ENCODE measurements at places on chromosomes 3 and 15.

- DNase-seq = no peak
Measured at GRCh38 chr15:66270932-66271331, 17.4 kb upstream of the MEGF11 start.

DNA sequence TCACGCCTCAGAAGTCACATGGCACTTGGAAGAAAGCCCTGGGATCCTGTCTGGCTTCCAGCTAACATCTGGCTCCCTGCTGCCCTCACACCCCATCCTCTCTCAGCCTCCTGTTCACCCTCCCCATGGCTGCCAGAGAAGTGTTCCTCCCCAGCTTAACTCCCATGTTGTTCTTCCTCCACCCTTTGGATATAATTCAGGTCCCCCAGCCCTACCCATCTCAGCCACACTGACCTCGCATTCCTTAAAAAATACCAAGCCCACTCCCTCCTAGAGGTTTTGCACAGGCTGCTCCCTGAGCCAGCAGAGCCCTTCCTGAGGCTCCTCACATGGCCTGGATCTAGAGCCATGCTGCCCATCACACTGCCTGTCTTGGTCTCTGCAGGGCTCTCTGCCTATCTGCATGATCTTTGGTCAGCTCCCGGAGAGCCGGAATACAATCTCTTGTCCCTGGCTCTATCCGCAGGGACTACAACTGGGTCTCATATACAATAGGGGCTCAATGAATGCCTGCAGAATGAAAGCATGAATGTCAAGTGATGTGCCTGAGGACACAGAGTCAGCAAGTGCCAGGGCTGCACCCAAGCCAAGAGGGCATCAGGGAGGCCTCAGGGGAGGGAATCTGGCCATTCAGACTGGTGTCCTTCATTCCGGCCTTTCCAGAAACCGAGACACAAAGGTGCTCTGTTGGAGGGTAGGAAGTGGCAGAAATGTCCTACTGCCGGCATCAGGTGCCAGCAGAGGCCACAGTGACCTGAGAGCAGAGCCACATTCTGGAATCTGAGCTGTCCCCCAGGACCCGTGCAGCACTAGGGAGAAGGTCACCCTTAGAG, 3.8 kb upstream of the TKT start:
- DNase-seq = no peak

DNA sequence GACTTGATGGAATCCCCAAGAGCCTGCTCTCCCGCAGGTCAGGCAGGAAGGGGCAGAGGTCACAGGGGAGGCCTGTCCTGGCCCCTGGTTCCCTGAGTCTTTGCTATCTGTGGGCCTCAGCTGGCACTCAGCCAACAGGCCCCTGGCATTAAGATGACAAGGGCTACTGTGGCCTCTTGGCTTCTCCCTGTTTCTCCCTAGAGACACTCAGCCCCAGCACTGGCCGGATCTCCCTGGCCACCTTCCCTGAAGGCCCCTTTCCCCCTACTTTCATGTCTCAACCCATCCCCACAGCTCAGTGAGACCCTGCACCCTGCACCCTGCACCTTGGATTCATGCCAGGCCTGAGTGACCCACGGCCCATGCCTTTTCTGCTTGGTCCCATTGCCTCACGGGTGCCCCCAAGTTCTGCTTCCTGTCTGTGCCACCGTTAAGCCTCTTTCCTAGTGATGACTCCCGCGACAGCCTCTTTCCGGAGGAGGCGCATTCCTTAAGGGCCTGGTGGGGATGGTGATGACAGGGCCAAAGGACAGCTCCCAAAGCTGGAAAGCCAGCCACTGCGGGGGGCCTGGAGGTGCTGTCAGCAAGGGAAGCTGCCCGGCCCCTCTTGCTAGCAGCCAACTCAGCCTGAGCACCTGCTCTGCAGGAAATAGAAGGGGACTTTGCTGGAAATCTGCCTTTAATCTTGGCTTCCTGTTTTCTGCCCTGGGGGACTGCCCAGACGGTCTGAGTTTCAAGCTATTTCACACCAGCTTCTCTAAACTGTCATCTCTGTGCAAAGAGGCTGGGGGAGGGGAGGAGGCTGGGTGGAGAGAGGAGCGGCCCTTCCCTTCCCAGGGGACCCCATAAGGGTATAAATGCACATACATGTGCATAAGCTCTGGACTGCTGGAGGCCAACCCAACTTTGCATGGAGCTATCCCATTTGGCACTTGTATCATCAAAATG, 4.8 kb upstream of the CSK start:
- peak; percentile 41 for DNase-seq

- no peak for DNase-seq
Measured at GRCh38 chr3:188956839-188957489, 214.8 kb upstream of the TPRG1 start.

DNA sequence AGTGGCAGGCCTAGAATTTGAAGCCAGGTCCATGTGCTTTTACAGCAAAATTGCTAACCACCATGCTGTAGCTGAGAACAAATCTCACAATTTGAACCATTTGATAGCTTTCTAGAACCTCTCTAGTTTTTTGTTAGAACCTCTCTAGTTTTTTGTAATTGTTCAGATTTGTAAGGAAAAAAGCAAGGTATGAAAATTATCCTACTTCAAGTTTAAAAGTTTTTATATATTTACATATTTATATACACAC, 9.8 kb downstream of the GXYLT2 start:
- no peak for DNase-seq

DNA sequence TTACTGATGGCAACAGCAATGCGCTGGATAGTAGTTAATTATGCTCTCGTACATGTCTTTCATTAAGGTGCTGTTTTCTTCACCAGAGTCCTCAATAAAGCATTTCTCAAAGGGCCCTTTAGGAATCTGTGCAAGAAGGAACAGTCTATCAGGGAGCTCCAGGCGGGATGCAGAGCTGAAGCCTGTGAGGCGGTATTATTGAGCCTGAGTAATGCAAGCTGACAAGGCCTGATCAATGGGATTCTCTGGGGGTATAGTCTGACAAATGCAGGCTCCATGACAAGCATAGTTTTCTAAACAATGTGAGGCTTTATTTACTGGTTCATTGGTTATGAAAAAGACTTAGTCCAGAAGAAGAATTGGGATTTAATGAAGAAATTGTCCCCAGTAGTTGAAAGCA, 530.9 kb upstream of the CBLB start:
- no peak for DNase-seq

GRCh38 chr15:74022706-74023470, 28.4 kb downstream of the PML start:
- DNase-seq = no peak

GRCh38 chr15:94164971-94165370, 66.4 kb upstream of the MCTP2 start:
- DNase-seq = no peak

- no peak for DNase-seq
Measured at GRCh38 chr3:30583973-30584372, 22.4 kb upstream of the TGFBR2 start.

- no peak for DNase-seq
Measured at GRCh38 chr3:132543011-132543739, 53.9 kb upstream of the ACKR4 start.

- no peak for DNase-seq
Measured at GRCh38 chr3:37702478-37703154, 159.1 kb upstream of the CTDSPL start.

- DNase-seq = no peak
Measured at GRCh38 chr3:149895339-149895738, 75.4 kb downstream of the PFN2 start.

DNA sequence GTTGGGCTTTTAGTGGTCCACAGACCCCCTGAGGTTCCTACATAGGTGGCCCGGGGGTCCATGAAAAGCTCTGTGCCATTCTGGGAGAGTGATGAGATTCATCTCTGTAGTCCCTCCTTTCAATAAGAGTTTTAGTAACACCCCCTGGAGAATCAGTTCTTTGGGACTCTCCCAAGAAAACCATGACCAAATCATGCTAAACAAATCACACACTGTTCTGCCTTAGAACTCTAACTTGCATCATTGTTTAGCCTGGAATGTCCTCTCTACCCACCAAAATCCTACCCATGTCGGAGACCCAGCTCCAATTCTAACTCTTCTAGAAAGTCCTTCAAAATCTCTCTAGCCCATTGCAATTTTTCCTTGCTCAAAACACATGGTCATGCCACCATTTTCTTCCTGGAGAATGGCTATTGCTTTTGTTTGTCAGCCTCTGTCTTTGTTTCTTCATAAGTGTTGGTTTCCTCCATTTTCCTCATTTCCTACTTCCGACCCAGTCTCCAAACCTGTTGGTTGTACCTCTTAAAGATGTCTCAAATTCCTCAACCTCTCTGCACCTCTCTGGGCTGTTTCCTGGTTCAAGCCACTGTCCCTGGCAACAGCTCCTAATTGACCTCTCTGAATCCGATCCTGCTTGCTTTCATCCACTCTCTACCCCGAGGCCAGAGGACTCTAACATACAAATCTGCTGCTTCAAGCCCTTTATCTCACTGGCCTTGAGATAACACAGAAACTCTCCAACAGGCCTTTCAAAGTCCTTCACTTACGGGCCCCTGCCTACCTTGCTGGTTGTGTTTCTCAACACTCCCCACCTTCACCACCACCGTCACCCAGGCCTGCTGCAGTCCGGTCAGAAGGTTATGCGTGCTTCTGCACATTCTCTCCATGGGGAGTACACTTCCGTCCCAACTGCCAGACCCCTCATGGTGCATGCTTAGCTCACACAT, 23.7 kb downstream of the CYP19A1 start:
- DNase-seq = no peak

GRCh38 chr3:130260918-130261317, 84.6 kb upstream of the COL6A5 start:
- no peak for DNase-seq

GRCh38 chr3:133277813-133278212, 122.0 kb upstream of the BFSP2 start:
- no peak for DNase-seq

DNA sequence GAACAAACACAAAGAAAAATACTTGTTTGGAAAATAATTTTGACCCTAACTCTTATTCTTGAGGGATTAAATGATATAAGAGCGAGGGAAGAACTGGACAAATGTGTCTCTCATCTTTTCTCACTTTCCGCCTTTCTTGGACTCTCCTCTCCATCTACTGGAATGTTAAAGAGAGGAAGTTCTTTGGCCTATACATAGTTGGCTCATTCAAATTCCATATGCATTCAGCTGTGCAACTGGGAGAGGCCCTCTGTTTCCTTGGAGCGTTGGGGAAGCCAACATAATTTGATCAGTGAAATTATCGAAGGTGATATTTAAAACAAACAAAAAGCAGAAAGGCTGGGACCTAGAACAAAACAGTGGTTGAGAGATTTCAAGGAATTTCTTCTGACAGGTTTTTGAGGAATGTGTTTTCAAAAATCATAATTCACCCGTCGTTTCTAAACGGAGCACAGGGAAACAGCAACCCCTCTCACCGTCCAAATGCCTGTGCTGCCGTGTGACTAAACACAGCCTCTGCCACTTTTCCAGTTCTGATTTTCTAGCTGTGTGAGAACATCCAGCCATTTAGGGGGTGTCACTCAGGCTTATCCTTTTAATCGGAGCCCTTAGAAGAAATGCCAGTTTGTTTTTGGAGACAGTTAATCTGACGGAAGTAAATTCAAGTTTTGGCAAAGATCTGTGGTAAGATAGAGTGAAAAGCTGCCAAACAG, 489.9 kb downstream of the SOX2 start:
- DNase-seq = no peak

DNA sequence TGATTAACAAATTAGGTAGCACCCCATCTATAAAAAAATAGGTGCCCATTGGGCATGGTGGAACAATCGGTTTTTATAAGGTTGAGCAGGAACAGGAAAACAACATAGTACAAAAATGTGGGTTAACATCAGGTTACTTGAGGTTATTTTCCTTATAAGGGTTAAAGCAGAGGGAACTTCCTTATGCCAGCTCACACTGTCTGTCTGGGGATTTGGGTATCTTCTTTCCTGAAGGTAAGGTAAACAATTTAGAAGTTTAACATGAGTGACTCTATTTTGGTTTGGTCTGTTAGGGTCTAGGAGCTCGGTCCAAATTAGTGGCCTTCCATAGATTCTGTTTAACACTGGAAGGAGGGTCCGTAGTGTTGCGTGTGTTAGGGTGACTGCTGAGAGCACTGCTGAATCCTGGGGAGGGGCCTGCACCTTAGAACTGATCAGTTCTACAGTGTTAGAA, 14.7 kb downstream of the CHD2 start:
- no peak for DNase-seq

GRCh38 chr3:185067173-185067572, 85.7 kb downstream of the C3orf70 start:
- DNase-seq = no peak

DNA sequence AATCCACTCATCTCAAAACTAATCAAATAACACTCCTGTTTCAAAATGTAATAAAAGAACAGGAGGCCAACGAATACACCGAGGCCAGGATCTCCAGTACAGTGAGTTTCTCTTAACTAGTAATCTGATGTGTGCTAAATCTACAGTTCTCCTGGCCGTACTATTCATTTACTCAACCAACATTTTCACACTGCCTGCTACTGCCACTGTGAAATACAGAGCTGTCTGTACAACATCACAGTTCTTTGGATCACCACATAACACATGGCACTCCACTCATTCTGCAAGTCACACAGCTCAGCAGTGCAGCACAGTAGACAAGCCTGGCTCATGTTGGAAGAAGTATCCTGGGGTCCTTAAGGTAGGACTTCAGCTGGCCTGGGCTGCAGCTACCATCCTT, 21.9 kb downstream of the RIOX2 start:
- DNase-seq = no peak

DNA sequence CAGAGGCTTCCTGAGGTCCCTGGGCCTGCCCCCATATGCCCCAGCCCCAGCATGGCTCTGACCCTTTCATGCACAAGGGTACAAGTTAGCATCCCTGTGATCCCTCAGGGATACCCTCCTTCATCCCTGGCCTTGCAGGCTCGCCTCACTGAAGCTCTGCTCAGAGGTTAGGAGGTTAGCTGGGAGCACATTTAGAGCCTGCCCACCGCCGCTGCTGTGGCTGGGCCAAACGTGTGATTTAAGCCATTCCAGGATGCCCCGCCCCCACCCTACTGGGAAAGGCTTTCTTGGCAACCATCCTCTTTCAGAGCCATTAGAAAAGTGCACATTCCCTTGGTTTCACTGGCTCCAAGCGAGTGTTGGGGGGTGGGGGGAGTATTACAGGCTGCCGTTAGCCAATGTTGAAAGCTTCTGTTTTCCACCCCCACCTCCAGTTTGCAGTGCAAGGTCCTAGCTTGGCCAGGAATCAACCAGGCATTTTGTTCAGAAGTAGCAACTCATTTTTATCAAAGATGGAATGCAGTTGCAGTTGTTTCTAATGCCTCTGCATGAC, 6.3 kb upstream of the HES1 start:
- no peak for DNase-seq

All from T follicular helper cell (primary cell).